ENCODE measurements at places on chromosomes 16 and 17.

DNA sequence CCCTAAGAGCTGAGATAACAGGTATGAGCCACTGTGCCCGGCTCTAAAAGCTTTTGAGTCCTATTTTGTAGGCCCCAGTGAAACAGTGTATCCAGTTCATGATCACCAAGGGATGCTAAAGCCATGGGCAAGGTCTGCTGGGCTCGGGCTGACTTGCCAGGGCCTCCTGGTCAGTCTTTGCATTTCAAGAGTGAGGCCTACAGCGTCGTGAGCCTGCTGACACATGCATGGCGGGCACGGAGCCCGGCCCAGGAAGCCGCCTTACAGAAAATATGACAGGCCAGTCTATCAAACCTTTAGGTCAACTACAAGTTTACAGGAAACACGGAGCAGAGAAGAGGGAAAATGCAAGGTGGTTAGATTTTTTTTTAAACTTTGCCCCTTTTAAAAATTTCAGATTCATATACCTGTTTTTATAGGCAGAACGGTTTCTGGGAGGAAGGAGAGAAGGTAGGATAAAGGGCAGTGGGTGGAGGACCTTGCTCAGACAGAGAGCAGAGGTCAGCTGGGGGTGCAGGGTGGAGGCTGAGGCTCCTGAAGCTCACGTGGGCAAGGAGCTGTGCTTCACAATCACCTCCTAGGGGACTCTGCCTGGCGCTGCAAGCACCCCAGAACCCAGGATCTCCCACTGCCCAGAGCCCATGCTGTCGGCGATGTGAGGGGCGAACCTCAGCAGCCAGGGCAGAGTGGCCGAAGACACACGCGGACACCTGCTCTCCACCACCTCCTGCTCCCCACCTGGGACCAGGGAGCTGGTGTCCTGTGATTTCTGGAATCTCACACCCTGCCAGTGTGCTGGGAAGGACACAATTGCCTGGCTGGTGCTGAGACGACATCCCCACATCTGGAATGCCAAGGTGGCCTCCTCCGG, 21.3 kb downstream of the C16orf95 start:
- no peak for DNase-seq

GRCh38 chr17:11589716-11590115, 8.6 kb upstream of the DNAH9 start:
- DNase-seq: no peak

DNA sequence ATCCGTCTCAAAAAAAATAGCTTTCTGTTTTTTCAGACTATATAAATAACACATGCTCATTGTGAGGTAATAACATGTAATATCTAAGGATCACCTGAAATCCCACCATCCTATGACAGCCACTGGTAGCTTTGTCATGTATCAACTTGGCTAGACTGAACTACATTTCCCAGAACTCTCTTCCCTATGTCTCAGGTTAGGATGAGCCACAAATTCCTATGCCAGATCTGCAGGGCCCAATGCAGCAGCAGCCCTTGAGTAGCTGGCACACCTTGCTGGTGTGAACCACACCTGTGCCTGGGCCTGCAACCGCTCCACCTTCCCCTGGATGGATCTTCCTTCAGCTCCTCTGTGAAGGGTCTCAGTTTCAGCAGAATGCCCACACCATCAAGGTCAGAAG, 28.1 kb downstream of the OGFOD1 start:
- DNase-seq: no peak

GRCh38 chr17:58487589-58488427, at the start of gene HSF5:
Gene HSF5, minus strand, starts transcription at chr17:58488408. Its CDS starts 134 bp downstream, at chr17:58488274.
- peak; percentile 80 for DNase-seq
